GM23248 (cell line): ENCODE measurements at places on chromosomes 7 and 10. TPM values are rescaled to one million over a fixed set of nuclear protein-coding genes. Genes with fewer than 3 reads are reported as not detected.
A peak's percentile ranks its signal among the peaks of the same experiment; 100 is the strongest.

DNA sequence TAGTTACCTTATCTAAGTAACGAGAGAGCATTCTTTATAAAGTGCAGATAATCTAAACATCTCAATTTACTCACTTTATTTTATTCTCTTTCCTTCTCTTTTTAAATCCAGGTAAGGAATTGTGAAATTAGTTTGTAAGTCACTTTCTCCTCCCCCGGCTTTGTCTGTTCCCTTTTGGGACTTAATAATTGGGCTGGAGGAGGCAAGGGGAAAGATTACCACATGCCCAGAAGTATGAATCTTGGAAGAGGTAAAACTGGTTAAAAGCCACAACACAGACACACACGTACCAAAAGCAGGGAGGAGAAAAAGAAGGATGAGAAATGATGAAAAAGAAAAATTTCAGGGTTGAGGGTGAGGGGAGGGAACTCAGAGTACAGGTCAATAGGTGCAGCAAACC, 63.3 kb upstream of the LRRC17 start:
- peak; percentile 27 for DNase-seq

DNA sequence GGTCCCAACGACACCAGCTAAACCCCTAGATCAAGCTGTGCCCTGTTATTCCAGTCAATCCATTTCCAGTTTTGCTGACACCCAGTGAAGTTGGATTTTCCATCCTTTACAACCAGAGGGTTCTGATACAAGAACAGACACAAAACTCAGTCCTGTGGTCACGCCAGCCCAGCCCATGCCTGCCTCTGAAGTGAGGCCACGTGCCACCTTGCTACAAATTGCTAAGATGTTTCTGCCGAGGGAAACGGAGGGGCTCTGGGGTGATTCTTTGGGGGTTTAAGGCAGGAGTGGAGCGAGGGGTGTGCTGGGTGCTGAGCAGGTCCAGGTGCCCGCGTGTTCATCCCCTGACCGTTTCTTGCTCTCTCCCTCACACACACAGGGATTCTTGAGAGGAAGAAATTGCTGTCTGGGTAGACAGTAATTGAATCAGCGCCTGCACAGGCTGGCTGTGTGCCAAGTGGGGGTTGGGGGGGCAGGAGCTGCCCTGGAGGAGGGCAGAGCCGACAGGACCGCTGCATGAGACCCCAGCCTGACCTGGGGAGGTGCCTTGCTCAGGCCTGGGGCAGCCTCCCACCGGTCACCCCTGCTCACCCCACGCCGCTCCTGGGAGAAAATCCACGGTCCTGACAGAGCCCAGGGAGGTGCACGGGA, 38.1 kb downstream of the ADAP1 start:
- no peak for DNase-seq

- peak; percentile 41 for DNase-seq
Measured at GRCh38 chr7:12653518-12653917, 33.9 kb upstream of the ARL4A start.

DNA sequence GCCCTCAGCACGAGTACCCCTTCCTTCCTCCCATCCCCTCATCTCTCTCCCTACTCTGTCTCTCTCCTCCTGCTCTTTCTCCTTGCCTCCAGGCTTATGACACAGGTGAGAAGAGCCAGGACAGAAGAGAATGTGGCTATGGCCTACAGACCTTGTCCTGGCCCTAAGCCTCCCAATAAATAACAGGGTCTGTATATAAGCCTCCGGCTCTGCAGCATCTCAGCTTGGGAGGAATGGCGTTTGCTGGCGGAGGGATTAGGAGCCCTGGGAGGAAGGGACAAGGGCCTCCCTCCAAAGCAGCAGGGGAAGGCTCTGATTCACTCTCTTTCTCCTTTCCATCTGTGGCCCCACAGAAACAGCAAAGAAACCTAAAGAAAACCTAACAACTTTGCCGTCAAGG, 45.8 kb downstream of the COL13A1 start:
- DNase-seq, result no peak

Gene ELN
- polyA plus RNA-seq, result 539 and 568 TPM in 2 replicates

Gene SLC37A3
- 39.8 and 44.8 TPM in 2 replicates for polyA plus RNA-seq
